ENCODE measurements at places on chromosomes 2 and 18. TPM values are rescaled to one million over a fixed set of nuclear protein-coding genes. Genes with fewer than 3 reads are reported as not detected.
A peak's percentile ranks its signal among the peaks of the same experiment; 100 is the strongest.

C2orf66 gene
- not detected for total RNA-seq

CXCR1 gene
- 6.4 TPM for total RNA-seq

VWA3B gene
- total RNA-seq = 29.2 TPM

TTC39C gene
- 33.5 TPM for total RNA-seq

DNAH6 gene
- total RNA-seq = 15.1 TPM

CYRIA gene
- total RNA-seq = 17.9 TPM

REG1A gene
- 9.2 TPM for total RNA-seq

GRCh38 chr2:240153418-240153817 lies 13.0 kb upstream of the OTOS start:
- H3K4me3 ChIP-seq = no peak overlapping the region
- H3K36me3 ChIP-seq = no peaks in the 10 kb centered on the region
- no peak for DNase-seq
- H3K27me3 ChIP-seq = no peaks in the 10 kb centered on the region

DNA sequence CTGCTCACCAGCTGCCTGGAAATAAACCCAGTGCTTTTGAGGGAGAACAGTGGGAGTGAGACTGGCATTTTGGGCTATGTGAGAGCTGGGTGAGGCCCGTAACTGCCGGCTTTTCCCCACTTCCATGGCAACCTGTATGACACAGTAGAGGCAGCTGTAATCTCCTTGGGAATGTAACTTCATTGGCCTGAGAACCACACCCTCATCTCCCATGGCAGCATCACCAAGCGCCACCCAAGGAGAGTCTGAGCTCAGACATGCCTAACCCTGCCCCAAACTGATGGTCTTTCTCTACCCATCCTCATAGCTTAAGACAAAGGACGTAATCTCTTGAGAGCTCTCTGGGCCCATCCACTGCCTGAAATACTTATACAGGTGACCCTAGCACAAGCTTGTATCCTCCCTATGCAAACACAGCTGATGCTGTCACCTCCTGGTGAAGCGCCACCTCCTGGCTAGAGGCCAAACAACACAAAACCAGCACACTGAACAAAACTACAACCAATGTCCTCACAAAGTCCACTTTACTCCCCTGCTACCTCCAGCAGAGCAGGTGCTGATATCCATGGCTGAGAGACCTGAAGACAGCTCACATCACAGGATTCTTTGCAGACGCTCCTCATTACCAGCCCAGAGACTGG lies 763.4 kb upstream of the NRXN1 start:
- H3K27ac ChIP-seq = no peak overlapping the region
- no peaks in the 10 kb centered on the region for H3K4me1 ChIP-seq
- no peak overlapping the region for H3K4me3 ChIP-seq
- DNase-seq = no peak
- H3K27me3 ChIP-seq = no peaks in the 10 kb centered on the region

DNA sequence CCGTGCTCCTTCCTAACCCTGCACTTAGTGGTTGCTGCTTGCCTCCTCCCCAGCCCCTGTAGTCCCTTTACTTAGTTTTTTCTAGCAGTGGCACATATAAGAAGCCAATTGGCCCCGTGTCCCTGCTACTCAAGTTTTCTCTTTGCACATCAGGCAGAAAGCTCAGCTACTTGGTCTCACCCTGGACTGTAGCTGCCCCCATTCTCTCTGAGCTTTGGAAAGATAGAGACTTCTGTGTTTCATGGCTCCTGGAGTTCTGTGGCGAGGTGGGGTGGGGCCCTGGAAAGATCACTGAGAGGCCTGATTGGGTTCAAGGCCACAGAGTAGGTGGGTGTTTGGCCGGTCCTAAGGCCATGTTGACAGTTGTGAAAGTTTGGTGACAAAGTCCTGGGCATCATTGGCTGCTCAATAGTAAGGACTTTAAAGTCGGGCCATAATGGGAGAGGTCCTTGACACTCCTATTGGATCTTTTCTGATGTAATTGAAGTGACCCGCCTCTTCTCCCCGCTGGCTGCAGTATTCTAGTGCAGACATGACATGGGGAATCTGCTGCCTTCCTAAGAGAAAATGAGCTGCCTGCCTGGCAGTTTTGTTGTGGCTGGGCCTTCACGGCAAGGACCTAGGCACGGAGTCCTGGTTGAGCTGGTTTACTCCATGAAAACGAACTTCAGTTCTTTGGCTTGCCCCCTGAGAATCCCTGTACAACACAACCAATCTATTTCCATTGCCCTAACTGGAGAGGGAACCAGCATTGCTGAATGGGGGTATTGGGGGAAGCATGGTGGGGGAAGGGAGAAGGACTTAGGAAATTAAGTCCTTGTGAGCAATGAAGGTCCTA lies 26.2 kb upstream of the CYP27A1 start:
- H3K27me3 ChIP-seq = no peaks in the 10 kb centered on the region
- H3K27ac ChIP-seq = no peak overlapping the region
- DNase-seq = no peak
- peaks cover 31% of the 10 kb centered on the region for H3K36me3 ChIP-seq
- no peak overlapping the region for H3K4me3 ChIP-seq

DNA sequence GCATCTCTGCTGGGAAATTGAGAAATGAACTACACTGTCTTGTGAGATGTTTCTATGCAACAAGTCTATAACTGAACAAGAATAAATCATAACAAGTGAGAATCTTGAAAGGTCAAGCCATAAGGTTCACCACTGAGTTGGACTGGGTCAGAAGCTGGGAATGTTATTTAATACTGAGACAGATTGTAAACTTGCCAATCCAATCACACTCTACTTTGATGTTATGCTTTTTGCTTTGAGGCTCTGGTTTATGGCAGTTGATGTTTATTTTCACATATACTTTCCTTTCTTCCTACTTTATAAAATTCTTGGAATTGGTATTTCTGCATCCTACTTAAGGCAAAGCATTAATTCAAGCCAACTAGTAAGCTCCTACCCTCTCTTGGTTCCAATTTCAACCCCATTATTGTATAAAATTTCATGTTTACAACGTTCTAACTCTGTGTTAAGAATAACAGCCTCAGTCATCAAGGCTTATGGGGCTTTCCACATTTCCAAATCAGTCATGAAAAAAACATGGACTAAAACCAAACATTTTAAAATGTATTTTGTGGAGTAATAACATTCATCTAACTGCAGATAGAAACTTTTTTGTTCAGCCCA lies 533.4 kb downstream of the NYAP2 start:
- H3K4me3 ChIP-seq = no peak overlapping the region
- DNase-seq = peak; percentile 64
- no peaks in the 10 kb centered on the region for H3K27me3 ChIP-seq
- H3K4me1 ChIP-seq = no peaks in the 10 kb centered on the region

DNA sequence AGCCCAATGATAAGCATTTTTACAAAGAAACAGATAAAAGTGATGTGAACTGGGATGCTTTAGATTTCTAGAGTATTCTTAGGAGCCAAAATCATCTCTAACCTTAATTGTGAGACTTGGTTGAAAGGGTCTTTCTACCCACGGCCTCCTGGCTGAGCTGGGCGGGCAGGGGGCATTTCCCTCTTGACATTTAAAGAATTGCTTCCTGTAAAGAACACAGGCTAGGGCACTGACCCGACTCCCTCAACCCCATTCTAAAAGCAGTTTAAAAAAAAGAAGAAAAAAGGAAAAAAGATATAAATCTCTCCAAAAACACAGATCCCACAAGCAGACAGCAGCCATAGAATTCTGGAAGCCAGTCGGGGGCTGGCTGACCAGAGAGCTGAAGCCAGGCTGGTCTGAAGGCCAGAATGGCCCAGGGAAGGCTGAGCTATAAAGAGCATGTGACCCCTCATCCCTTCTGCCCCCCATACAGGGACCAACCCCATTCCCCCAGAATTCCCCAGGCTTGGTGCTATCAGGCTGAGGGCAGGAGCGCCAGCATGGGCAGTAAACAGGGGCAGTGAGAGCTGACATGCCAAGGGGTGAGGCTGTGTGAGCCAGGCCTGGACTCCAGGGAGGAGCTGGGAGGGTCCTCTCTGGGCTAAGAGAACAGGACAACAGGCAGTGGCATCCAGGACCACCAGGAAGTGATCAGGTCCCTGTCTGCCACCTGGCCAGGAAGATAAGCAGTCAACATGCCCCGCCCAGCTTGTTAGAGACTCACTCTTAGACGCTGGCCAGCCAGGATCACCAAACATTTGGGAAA lies 188.5 kb downstream of the HDAC4 start:
- H3K36me3 ChIP-seq = no peaks in the 10 kb centered on the region
- no peak for DNase-seq
- H3K4me3 ChIP-seq = no peak overlapping the region
- H3K27me3 ChIP-seq = no peaks in the 10 kb centered on the region
- no peak overlapping the region for H3K27ac ChIP-seq
- peaks cover 10% of the 10 kb centered on the region for H3K4me1 ChIP-seq

- H3K4me3 ChIP-seq = no peak overlapping the region
- H3K27me3 ChIP-seq = no peaks in the 10 kb centered on the region
- no peak overlapping the region for H3K27ac ChIP-seq
- peaks cover 3% of the 10 kb centered on the region for H3K36me3 ChIP-seq
- H3K4me1 ChIP-seq = peaks cover 13% of the 10 kb centered on the region
- DNase-seq = no peak
These were observed 2.5 kb downstream of the SLC39A6 start for GRCh38 chr18:36126668-36127067.

- no peak for DNase-seq
- peaks cover 9% of the 10 kb centered on the region for H3K36me3 ChIP-seq
- H3K4me1 ChIP-seq = no peaks in the 10 kb centered on the region
- no peak overlapping the region for H3K27ac ChIP-seq
These were observed 43.8 kb upstream of the SCN9A start for GRCh38 chr2:166419616-166419934.

DNA sequence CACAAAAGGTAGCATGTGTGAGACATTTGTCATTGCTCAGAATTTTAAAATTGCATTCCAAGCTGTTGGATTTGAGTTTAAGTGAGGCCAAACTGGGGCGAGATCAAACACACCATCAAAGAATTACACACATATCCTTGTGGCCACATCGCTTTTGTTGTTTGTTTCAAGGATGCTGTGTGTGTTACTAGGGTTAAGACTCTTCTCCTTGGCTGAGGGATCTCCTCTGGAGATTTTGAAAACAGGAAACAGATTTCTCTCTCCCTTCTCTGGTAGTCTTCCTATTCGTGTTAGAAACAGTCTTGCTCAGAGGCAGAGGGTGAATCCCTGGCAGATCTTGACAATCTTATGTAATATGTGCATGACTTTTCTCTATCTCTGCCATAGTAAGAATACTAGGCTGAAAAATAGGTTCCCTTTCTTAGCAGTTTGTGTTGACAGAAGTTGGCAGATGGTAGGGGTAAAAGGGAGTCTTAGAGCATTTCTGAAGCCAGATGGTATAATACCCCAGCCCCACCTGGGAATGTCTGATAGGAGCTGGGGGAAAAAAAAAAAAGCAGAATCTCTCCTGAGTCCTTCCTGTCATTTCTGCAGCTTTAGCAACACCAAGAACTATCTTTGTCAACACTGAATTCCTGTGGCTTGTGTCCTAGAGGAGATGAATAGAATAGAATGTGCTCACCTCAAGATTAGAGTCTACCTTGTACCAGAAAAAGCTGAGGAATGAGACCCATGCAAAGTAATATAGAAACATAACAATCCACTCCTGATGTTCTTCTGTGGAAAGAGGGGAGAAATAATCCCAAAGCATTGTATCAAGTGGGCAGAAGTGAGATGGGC lies 101.8 kb downstream of the XRCC5 start:
- H3K27ac ChIP-seq = no peak overlapping the region
- H3K27me3 ChIP-seq = no peaks in the 10 kb centered on the region
- H3K4me1 ChIP-seq = no peaks in the 10 kb centered on the region
- no peak for DNase-seq
- H3K4me3 ChIP-seq = no peak overlapping the region
